ENCODE measurements at places on chromosomes 1 and 21. TPM values are rescaled to one million over a fixed set of nuclear protein-coding genes. Genes with fewer than 3 reads are reported as not detected.

DNA sequence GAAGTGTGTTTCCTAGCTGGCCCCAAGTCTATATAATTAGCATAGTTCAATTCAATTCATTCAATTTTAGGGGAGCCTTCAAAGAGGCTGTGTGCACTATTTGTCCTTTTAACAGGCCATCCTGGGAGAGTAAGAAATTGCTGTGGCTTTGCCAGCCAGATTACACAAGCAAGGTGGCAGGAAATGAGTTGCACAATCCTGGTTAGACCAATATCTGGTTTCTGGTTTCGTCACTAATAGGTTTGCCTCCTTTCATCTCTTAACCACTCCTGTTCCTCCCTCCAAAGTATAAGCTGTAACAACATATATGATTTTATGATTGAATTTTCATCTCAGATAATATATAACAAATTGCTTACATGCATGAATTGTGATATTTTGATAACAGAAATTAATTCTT lies 84.1 kb upstream of the NEGR1 start:
- no peak for DNase-seq

DNA sequence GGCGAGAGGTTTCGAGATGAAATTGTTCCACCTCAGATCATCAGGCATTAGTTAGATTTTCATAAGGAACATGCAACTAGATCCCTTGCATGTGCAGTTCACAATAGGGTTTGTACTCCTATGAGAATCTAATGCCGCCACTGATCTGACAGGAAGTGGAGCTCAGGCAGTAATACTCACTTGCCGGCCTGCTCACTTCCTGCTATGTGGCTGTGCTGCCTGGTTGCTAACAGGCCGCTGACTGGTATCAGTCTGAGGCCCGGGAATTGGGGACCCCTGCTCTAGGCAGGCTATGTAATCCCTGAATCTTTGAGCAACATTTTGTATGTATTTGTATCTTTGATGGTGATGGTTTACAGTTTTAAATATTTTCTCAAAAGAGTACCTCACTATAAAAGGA lies 32.5 kb downstream of the XKR8 start:
- DNase-seq, result no peak

Gene SERTAD4
- total RNA-seq, result 8.2 TPM

DNA sequence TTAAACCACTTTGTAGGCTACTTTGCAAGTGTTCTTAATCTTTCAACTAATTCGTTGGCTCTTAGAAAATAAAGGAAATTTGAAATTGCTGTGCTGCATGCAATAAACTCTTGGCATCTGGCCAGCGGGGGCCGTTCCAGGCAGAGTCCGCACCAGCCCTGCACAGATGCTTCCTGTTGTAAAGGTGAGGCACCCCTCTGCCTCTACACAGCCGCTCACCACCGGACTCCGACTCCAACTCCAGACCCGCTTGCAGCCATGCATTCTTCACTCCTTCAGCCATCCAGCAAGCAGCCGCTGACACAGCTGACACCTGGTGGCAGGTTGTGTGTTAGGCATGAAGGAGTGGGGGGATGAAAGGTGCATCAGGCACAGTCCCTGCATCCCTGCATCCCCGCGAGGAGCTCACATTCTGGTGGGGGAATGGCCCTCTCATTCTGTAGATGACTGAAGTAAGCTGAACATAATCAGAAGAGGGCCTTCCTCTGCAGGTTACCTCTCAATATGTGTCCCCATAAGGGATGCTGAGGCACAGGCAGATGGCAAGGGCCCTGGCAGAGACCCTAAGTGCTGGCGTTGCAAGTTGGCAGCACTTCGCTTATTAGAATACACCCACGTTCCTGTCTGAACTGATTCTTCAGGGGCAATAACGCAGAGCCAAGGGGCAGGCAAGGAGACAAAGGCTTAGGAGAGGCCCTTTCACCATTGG lies 56.8 kb downstream of the GLIS1 start:
- peak; percentile 73 for DNase-seq

Gene DPM3
- 60.9 TPM for total RNA-seq

GRCh38 chr1:50978144-50978851 lies 8.3 kb downstream of the CDKN2C start:
- peak; percentile 38 for DNase-seq

DNA sequence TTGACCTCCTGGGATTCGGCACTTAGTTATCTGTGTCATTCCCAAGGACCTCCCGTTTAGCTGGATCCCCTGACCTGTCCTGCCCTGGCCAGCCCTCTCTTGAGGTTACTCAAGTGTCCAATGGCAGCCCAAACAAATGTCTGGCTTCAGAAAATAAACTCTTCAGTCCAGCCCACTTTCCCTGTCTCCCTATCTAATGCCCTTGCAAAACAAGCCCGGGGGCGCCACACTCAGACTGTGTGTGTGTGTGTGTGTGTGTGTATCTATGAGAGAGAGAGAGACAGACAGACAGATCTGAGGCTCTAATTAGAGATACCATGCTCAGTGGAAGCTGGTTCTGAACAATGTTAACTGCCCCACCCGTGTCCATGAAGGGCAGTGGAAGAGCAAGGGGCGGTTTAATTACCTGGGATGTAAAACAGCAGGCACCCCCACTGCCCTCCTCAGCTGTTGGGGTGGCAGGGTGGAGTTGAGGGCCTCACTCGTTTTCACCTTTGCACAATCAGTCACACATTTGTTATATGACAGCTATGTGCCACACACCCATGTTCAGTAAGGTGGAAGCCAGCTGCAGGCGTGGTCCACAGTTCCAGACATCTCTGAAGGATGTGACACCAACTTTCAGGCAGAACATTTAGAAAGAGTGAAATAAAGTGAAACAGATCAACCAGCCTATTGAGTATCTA lies 57.4 kb downstream of the B3GALT5 start:
- DNase-seq, result no peak

GRCh38 chr1:119783354-119784185 lies 14.9 kb upstream of the HMGCS2 start:
- no peak for DNase-seq

DNA sequence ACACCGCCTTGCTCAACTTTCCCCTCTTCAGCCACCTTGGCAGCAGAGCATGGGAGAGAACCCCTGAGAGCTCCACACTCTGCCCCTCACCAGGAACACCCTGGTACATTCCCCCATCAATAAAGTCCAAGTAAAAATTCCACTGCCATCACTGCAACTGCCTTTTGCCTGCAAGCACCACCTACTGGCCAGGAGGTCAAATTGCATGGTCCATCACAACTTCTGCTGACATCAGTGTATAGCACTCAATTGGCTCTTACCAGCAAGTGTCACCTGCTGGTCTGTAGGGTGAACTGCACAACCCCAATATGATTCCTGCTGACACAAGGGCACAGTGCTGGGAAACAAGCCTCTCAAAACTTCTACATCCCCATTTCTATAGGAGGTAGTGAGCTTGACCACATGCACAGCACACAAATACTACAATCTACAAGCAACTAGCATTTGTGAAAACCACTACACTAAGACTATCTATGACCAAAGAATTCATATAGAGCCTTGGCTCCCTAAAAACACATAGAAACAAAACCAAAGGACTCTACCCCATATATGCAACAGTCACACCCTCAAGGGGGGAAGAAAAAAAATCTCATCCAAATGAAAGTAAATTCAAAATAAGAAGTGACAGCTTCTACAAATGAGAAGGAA lies 69.2 kb downstream of the FASLG start:
- DNase-seq, result no peak

DNA sequence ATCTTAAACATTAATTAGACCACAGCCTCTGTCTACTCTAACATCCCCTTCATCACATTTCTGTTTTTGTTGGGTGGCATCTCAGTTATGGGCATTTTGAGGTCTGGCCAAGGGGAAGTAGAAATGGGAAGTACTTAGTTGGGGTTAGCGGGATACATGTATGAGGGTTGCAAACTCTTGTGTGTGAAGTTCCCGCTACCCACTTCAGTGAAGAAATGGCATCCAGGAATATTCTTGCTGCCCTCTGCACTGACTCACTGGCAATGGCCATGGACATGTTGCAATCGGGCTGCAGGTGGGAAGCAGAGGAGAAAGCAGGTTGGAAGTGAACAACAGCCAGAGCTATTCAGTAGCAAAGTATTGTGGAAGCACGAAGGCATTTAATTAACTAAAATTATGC lies 7.4 kb downstream of the CD48 start:
- no peak for DNase-seq

GRCh38 chr1:217687511-217687910 lies 56.4 kb downstream of the SPATA17 start:
- no peak for DNase-seq

DNA sequence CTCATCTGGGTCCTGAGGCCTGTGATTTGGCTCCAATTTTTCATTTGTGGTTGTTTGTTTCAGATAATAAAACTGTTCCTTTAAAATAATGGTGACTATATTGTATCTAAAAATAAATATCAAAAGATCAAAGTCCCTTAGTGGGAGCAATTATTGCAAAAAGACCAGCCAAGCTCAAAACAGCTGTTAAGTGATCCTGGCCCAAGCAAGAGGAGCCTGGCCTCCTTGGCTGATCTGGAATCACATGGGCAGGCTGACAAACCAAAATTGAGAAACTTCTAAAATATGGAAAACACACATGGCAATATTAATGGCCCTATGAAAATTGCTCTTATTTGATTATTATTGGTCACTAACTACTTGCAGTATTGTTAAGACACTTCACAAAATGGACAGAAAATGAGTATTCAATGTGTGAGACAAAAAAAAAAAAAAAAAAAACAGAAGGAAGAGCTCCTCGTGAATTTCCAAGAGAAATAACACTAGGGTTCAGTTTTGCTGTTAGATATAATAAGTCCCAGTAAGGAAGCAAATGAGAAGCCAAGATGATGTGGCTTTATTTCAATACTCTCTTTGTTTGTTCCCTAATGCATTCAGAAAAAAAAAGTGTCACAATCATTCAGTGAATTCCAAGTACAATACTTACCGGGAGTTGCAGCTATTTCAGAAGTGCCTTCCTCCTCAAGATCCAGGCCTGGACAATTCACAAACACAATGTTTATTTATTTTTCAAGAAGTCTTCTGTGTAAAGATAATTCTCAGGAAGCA lies 105.1 kb downstream of the SEC16B start:
- DNase-seq, result no peak

DNA sequence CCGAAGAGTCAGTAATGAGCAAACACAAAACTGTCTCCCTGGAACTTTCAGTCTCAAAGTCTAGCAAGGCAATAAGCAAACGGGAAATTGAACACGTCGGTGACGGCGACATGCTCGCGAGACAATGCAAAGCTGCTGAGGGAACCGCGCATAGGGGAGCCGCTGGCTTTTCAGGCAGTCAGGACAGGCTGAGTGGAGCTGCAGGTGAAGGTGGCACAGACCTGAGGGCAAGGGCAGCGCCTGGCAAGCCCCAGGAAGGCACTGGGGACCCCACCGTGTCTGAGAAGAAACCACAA lies 4.9 kb downstream of the INTS11 start:
- DNase-seq, result no peak

DNA sequence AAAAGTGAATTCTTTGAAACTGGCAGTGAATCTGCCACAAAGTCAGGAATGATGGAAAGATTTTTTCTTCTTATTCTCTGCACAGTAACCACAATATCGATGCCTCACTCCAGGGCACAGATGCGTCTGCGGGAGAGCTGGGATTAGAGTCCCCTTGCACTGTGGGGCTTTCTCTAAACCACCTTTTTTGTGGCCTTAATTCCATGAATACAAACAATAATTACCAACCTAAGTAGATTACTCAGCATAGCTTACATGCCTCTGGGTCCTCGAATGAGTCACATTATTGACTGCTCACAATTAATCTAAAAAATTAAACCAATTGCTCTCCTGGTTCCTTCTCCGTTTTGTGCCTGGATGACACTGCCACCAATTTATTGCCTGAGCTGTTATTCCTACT lies 125.8 kb downstream of the KAZN start:
- DNase-seq, result no peak

DNA sequence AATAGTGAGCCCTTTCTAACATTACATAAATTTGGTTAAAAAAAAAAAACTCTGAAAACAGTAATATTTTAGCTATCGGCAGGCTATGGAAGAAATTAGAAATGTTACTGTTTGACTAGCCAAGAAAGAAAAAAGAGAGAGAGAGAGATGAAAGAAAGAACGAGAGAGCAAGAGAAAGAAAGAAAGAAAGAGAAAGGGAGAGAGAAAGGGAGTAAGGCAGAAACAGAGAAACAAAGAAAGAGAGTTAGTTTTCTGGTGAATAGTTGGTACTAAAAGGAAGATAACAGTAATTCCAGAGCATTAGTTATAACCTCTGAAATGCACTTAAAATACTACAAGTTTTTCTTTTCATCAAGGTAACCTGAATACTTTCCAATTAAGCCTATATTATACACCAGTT lies 160.3 kb upstream of the HP1BP3 start:
- no peak for DNase-seq

DNA sequence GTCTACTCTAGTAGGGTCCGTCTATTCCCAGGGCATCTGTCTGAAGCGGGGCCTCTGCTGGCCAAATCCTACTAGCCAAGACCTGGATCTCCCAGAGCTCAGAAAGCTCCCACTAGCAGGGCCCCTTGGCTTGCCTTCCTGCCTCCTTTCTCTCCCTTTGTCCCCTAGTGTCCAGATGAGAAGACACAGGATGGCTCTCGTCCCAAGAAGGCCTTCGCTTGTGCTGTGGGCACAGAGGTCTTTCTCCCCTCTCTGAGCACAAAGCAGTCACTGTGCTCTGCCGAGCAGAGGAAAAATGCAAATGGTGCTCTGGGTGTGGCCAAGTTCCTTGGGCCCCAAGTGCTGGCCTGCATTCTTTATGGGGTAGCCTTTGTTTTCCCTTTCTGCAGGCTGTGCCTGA lies 13.0 kb upstream of the GPR137B start:
- DNase-seq, result no peak

DNA sequence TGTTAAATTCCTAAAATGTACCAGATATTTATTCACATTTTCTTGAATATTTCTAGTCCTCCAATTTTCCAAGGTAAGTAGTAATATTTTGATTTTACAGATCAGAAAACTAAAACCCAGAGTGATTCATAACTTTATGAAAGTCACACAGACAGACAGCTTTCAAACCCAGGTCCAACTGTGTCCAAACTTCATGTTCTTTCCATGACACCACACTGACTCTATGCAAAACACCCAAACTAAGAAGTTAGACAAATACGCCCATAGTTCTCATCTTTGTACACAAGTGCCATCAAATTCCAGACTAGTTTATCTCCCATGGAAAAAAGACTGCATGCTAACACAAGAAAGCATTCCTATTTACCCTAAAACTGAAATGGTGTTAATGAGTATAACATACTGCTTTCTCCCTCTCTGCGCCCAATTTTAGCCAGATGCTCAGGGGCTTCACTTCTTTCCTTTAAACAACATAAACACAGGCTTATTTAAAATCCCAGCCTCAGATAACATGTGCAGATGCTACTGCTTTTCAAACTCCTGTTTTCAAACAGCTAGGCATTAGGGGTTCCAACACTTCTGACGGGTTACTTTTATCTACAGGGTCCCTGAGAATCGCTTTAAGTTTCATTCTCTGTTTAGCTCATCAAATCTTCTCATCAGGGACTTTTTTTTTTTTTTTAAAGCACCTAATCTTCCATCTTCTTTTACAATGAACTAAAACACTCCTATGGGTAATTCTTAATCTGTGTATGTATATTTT lies 44.6 kb downstream of the WASF2 start:
- DNase-seq, result no peak

DNA sequence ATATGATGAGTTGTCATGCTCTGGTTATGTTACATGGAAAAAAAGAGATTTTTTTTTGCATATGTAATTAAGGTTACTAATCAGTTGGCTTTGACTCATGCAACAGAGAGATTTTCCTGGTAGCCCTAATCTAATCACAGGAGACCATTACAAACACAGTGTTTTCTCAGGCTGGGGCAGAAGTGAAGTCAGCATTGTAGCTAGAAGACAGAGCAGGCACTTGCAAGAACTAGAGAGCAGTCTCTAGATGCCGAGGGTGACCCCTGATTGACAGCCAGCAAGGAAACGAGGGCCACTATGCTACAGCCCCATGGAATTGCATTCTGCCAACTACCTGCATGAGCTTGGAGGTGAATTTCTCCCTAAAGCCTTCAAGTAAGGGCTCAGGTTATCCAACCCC lies 151.3 kb downstream of the RUNX1 start:
- no peak for DNase-seq

Gene VSIG8
- not detected for total RNA-seq

All from mesothelial cell of epicardium (in vitro differentiated cells).